ENCODE measurements at places on chromosomes 12 and 14.

DNA sequence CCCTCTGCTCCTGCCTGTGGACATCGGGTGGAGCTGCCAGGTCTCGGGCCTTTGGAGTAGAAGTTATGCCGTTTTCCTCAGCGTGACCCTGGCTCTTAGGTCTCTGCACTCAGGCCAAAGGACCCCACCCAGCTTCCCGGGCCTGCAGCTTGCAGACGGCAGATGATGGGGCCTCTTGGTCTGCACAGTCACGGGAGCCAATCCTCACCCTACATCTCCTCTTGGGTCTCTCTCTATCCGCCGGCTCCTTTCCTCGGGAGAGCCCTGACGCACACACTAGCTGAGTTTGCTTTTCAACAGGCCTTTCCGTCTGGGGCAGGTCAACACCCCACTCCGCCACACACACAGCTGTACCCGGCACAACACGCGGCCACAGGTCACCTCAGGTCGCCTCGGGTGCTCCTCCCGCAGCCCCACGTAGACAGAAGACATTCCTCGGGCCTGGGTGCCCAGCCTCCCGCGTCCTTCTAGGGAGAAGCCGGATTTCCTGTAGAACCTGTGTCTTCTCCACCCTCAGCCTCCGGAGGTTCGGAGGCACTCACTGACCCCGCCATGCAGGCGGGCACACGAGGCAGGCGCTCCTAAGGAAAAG lies 9.9 kb downstream of the GALNT9 start:
- DNase-seq = no peak

GRCh38 chr12:59268295-59268809 lies 327.5 kb upstream of the SLC16A7 start:
- DNase-seq = no peak

GRCh38 chr14:88863167-88863566 lies 38.7 kb downstream of the TTC8 start:
- DNase-seq = no peak

DNA sequence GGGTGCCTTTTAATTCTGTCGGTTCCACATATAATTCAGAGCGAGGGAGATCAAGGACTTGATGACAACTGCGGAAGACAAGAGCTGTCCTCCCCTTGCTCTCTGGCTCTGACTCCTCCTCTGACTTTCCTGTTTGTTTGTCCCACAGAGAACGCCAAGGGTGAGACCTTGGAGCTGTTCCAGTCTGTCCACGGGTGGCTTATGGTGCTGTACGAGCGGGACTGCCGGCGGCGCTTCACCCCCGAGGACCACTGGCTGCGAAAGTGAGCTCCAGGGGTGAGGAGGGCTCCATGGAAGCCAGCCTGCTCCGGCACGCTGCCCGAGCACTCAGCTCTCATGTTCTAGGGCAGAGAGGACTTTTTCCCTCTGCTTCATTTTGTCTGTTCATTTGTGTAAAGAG lies 32.8 kb downstream of the UBE3B start:
- DNase-seq = no peak

- DNase-seq = no peak
Observed at GRCh38 chr12:121673013-121673511, 3.6 kb upstream of the MORN3 start.

- DNase-seq = no peak
Observed at GRCh38 chr14:92665661-92666110, 82.7 kb downstream of the LGMN start.

- no peak for DNase-seq
Observed at GRCh38 chr14:56964895-56965294, 154.6 kb upstream of the OTX2 start.

DNA sequence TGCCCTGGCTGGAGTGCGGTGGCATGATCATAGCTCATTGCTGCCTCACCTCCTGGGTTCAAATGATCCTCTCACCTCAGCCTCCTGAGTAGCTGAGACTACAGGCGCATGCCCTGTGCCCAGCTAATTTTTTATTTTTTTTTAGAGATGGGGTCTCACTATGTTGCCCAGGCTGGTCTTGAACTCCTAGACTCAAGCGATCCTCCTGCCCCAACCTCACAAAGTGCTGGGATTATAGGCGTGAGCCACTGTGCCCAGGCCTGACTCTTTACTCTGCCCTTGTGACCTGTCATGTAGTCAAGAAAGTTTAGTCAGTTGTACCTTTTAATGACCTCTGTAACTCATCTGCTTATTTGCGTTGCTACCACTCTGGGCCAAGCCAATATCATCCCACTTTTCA lies 55.7 kb downstream of the PROX2 start:
- DNase-seq = no peak

DNA sequence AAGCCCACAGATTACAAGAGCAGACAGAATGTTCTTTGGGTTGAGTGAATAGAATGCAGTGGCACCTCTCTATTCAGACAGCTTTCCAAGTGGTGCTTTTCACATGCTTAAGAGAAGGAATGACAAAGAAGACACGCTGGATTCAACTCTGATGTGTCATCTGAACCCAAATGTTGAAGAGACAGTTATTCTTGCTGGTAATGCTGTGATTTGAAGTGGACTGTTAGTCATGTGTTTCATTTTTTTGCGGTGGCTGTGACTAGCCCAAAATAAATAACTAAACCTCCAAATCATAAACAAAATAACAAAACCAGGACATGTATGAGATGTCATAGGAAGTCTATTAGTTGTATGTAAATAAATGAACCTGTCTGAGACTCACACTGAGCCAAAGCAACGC lies 391.8 kb upstream of the PRICKLE1 start:
- no peak for DNase-seq

- no peak for DNase-seq
Observed at GRCh38 chr14:101625336-101626097, 64.2 kb downstream of the DIO3 start.

- no peak for DNase-seq
Observed at GRCh38 chr12:40137252-40137651, 31.4 kb upstream of the SLC2A13 start.

DNA sequence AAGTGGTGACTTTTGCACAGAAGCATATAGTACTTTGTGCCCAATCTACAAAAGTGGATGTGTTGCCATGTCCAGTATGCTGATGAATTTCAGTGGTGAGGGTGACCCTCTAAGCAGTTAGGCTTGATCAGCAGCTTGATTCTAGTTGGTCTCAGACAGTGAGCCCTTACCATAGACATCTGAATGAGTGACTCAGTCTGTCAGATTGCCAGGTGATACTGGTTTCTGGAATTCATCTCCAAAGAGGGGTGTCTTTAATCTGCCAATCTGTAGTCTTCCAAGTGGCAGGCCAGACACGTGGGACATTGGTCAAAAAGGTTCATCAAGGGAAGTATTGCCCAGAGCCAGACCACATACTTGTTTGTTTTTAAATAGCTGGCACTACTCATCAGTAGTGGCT lies 187.4 kb upstream of the SLC16A7 start:
- DNase-seq = no peak

- no peak for DNase-seq
Observed at GRCh38 chr14:96660667-96661066, 136.5 kb upstream of the VRK1 start.

GRCh38 chr12:56299308-56299852 lies 750 bp downstream of the CS start:
- DNase-seq = peak; percentile 56

DNA sequence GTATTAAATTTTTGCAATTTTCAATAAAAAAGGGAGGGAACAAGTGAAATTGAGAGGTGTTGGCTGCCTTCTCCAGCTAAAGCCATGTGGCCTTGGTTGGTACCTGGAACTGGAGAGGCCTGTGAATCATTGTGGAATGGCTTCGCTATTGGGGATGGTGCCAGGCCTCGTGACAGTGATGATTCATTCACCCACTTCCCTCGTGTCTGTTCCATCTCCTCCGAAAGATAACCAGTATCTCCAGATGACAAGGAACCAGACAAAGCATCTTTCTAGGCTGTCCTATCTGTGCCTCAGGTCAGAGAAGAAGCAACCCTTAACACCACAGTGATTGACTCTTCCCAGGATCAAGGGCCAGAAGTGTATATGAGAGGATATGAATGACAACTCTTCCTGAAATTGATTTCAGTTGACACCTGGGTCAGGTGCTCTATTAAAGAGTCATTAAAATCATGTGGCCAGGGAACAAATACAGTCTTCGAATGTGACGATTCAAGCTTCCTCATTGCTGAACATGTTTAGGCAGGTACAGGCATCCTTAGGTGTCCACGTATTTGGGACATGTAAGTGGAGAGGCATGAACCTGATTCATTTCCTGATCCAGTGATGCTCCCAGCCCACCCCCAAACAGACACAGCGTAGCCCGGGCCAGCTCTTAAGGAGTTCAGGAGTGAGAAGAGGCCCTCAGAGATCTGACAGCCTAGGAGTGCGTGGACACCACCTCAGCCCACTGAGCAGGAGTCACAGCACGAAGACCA lies at the start of gene RNASE7:
TSS of gene RNASE7 (plus strand) at position 687 of the 758 bp plus-strand sequence. CDS start 631 bp downstream, outside the sequence.
- DNase-seq = no peak

- no peak for DNase-seq
Observed at GRCh38 chr12:126248871-126249403, 1183.7 kb downstream of the AACS start.

GRCh38 chr14:100586403-100587085 lies 673 bp downstream of the BEGAIN start:
- no peak for DNase-seq

GRCh38 chr12:113113397-113113796 lies 22.2 kb downstream of the RASAL1 start:
- DNase-seq = no peak

- peak; percentile 60 for DNase-seq
Observed at GRCh38 chr12:120583478-120584030, 2.4 kb upstream of the POP5 start.

DNA sequence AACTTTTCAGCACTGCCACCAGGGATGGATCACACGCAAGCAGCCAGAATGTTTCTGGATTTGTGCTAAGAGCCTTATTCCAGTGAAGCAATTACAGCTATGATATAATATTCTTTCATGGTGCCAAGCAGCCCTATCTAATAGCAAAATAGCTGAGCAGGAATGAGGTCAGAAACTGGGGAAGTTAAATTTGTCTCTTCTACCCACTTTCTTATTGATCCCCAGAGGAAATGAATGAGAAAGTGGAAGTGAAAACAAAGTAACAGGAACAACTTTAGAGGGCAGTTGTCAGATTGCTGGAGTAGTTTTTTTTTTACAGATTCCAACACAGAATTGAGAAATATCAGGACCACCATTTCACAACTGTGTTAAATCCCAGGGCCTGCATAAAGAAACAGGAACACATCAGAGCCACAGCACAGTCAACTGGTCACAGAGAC lies 44.8 kb downstream of the GCH1 start:
- DNase-seq = no peak

GRCh38 chr14:21825149-21825743 lies 151.6 kb upstream of the OR4E1 start:
- DNase-seq = peak; percentile 38

DNA sequence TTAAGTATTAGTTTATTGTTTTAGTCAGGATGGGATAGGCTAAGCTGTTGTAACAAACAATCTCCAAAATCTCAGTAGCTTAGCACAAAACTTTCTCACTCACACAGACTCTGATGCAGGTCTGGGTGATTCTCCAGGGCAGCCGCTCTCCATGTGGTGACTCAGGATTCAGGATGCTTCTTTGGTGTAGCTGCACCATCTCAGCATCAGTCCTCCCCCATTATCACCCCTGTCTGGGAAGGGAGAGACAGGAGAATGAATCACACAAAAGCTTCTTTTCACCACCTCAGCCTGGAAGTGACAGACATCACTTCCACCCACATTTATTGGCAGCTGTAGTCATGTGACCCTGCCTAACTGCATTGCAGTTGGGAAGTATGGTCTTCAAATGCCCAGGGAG lies 142.3 kb downstream of the DICER1 start:
- DNase-seq = no peak

- no peak for DNase-seq
Observed at GRCh38 chr14:104739546-104740516, 13.1 kb upstream of the SIVA1 start.

- DNase-seq = no peak
Observed at GRCh38 chr14:22184830-22185168, 404.2 kb downstream of the DAD1 start.

DNA sequence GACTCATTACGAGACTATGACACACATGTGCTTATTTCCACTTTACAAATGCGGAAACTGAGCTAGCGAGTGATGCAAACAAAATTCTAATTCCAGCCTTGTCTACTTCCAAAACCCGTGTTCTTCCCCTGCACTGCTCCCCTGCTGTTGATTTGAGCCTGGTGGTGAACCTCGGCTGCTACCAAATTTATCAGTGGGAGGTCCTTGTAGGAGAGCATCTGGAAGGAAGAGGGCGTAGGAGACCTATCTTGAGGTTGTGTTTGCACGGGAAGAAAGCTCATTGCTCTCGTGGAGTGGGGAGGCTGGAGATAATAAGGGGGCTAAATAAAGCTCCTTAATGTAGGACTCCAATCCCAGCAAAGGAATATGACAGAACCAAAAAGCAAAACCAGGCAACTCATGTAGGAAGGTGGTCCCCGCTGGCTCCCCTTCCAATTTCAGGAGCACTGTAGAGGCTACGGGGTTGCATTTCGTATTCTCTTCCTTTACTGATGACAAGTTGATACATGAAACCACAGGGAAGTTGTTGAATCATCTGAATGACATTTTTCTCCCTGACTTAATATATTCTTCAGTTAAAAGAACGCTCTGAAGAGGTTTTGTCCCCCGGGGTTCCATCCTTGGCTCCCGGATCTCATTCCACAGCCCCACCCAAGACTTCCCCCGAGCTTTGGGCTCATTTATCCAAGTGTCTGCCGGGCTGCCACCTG lies 52.6 kb downstream of the FZD10 start:
- DNase-seq = no peak

GRCh38 chr12:6336079-6336888 lies 5.6 kb downstream of the TNFRSF1A start:
- peak; percentile 34 for DNase-seq

DNA sequence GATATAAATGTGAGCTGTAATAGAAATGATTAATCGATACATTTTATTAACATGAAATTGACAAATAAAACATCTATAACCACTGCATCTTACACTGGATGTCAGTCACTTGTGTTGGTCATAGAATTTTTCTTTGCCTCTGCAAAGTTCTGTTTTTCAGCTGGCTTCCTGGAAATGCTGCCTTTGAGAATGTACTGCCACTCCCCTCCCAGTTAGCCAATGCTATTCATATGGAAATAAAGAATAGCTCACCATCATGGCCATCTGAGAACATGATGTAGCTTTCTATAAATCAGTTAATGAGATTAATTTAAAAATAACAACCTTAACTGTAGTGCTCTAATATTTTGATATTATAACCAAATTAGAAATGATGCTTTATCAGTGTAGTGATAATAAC lies 41.1 kb downstream of the SLCO1B1 start:
- no peak for DNase-seq

DNA sequence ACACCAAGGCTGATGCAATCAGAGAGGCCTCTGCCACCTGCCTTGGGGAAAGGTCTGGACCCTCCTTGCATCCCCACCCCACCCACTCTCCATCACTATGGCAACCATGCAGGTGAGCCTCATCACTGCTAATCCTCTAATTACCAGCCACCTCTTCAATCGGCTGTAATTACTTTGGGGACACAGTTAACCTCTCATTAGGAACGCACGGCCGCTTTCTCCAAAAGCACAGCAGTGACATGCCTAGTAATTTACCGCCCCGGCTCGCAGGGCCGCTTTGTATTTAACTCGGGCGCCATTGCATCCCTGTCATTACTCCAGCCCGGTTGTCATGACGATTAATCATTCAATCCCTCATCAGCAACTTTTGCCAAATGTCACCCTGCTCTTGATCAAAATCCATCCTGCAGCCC lies 36.3 kb upstream of the FAM222A start:
- DNase-seq = no peak
